ENCODE measurements at places on chromosomes 2 and 18. TPM values are rescaled to one million over a fixed set of nuclear protein-coding genes. Genes with fewer than 3 reads are reported as not detected.

TIMM21 gene
- 19.5 TPM for total RNA-seq

FAM110C gene
- 21.4 TPM for total RNA-seq

REG1A gene
- total RNA-seq: not detected

SPHKAP gene
- not detected for total RNA-seq

LIMS3 gene
- 2.1 TPM for total RNA-seq

PSMA8 gene
- total RNA-seq: not detected

Measured in tracheal epithelial cell (primary cell).